ENCODE measurements at places on chromosomes 12 and 14.

- DNase-seq: no peak
These were observed 1.8 kb upstream of the RCOR1 start for GRCh38 chr14:102590667-102591099.

DNA sequence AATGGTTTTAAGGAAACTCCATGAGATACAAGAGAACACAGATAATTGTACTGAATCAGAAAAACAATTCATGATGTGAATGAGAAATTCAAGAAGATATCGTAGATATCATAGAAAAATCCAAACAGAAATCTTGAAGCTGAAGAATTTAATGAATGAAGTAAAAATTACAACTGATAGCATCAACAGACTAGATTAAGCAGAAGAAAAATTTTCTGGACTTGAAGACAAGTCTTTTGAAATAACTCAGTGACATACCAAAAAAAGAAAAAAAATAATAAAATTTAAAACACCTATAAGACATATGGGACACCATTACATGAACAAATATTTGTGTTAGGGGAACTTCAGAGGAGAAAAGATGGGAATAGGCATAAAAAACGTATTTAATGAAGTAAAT is 122.8 kb upstream of the SYT10 start:
- no peak for DNase-seq

DNA sequence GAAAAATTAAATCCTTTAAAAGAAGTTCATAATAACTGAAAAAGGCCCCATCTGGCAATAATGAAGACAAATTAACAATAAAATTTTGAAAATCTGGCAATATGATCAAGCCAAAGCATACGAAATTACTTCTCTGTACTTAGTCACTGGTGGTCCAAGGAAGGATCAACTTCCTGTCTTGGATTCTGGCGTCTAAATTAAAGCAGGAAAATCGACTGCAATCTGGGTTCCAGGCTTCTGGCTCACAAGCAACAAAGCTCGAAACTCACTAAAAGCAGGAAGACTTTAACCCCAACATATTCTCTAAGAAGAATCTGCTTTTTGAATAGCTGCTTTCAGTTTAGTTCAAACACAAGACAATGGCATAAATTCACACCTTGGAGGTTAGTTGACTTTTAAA is 49.7 kb downstream of the LRIG3 start:
- DNase-seq: no peak

- DNase-seq: no peak
These were observed 77.4 kb upstream of the TMPO start for GRCh38 chr12:98437806-98438595.

GRCh38 chr14:77008541-77008940 is 20.0 kb downstream of the IRF2BPL start:
- DNase-seq: no peak

GRCh38 chr12:13268581-13268980 is 72.1 kb downstream of the EMP1 start:
- DNase-seq: no peak

DNA sequence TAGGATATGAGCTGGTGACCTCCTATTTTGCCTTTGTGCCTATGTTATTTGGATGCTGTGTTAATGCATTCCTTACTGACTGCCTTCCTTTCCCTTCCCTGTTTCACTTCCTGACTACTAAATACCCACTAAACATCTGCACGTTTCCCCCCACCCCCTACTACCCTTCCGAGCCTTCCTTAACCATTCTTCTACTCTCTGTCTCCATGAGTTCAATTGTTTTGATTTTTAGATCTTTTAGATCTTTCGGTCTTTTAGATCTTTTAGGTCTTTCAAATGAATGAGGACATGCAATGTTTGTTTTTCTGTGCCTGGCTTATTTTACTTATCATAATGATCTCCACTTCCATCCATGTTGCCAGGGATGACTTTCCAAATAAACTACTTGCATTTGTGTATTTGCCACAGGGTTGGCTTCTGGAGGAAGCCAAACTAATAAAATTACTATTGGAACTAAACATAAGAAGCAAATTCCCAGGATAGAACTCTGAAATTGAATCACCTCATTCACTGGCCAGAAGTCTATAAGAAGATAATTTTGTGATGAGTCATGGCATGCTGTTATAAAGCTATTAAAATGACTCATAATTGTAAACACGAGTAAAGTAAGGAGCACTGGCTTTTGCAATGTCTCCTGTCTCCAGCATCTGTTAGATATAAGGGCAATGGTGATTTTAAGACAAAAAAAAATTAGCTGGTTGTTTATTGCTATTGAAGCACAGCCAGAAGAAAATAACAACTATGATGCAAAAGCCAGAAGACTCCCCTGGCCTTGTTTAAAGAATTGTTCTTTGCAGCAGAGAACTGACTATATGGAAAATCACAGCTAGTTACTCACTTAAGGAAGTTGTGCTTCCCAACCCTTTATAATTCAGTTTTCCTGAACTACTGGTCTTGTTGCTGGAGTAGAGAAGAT is 586.3 kb downstream of the LRFN5 start:
- no peak for DNase-seq

DNA sequence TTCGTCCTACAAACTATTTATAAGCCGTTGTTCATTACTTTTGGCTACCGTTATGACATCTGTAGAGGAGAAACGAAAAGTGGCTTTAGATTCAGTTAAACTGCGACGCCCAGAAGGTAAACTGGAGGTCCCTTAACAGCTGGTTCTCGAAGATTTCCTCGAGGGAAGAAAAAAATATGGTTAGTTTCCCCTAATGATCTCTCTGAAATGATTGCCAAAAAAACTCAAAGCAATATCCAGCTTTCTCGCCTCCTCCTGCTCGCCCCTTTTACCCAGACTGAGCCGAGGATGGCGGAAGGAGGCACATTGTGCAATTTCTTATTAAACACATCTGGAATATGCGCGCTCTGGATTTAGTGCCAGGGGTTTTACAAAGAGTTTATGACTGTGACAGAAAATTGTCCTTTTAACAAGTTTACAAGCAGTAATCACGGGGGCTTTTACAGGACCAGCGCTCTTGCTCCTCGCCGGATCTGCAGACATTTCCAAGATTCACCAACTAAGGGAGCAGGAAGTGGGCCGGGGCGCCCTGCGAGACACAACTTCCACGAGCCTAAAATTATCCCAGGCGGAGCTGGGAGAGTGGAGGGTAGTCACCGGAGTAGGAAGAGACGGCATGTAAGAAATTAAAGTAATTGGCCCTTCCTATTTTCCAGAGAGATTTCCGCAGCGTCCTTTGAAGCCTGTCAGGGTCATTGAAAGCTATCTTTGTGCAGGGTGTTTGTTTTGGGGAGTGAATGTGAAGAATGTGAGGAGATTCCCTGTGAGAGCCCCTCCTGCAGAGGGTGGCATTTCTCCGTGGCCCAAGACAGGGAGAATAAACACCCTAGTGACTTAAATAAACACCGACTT is 5.6 kb downstream of the SIX1 start:
- DNase-seq: no peak

DNA sequence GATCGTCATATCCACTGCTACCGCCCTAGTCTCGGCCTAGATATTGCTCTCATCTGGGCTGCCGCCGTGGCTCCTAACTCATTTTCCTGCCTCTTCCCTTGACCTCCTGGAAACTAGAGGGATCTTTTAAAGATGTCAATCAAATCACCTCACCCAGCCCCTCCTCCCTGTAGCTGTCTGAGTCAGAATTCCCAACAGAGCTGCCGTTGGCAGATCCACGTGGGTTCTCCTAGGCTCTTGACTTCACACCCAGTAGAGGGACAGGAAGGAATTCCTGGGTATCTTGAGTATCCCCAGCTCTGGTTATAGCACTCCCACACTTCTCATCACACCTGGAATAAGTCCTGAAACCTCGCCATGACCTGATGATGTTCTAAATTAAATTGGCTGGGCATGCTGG is 11.9 kb downstream of the TGFB3 start:
- no peak for DNase-seq

All from CD4-positive, alpha-beta T cell treated with Interleukin-15 for 4 hours (primary cell).